CD4-positive, alpha-beta T cell (primary cell): ENCODE measurements at places on chromosomes 11 and 22. TPM values are rescaled to one million over a fixed set of nuclear protein-coding genes. Genes with fewer than 3 reads are reported as not detected.
A peak's percentile ranks its signal among the peaks of the same experiment; 100 is the strongest.

DNA sequence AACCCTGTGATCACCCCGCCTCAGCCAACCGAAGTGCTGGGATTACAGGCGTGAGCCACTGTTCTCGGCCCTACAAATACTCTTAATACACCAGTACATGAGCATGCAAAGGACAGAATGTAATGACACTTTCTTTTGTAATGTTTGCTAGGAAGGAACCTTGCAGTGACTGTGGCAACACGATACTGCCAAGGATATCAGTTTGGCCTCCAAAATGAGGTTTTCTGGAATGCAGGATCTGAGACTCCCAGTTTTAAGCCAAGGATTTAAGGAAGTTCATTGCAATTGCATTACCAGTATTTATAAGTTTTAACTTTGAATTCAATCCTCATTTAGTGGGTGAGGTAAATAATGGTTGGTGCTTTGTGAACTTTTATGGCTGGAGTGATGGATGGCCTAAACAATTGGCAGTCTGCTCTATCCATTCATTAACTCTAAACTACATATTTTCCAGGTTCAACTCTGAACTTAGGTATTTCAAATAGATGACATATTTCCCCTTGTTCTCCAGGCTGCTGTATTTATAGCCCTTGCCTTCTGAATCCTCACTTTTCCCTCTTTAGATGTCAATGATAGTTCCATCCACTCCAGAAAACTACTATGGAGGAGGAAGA, 330.3 kb downstream of the C11orf87 start:
- no peak overlapping the region for H3K4me3 ChIP-seq
- no peak overlapping the region for H3K27ac ChIP-seq
- DNase-seq, result no peak

GRCh38 chr11:43837879-43838278, 42.8 kb upstream of the ALKBH3 start:
- no peak overlapping the region for H3K4me3 ChIP-seq
- H3K27me3 ChIP-seq, result no peaks in the 10 kb centered on the region
- DNase-seq, result no peak
- no peak overlapping the region for H3K27ac ChIP-seq

DNA sequence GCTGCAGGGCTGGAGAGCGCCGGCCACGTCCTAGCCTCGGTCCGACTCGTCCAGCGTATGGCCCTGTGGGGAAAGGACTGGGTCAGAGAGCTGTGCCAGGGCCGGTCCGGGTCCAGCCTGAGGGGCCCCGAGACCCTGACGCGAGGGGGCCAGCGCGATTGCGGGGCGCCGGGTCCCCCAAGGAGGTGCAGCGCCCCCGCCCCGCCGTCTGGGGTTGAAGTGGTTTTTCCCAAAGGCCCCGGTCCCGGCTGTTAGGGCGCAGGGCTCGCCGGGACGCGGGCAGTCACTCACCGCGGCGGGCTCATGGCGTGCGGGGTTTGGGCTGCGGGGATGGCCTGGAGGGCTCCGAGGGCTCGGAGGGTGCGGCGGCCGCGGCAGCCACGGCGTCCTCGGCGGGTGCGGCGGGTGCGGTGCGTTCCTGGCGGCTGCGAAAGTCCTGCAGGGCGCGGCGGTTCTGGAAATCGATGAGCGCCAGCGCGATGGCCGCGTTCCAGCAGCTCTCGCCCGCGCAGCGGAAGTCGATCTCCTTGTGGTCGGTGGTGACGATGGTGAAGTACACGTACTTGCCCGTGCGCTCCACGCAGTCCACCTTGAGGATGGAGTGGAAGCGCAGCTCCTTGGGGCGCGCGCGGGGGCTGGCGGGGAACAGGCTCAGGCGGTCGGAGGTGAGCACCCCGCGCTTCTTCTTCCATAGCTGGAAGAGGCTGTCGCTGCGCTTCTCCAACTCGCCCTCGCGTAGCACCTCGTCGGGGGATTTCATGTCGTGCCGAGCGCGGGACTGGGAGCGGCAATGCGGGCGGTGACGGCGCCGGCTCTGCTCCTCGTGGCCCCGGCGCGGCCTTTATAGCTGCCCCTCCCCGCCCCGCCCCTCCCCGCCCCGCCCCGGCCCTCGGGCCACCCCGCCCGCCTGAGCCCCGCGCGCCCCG, at the start of gene PHLDA2:
PHLDA2 (minus strand) TSS at position 816 of the 926 bp plus-strand sequence; CDS start at position 760, 56 bp downstream.
- peak within 1 kb of the TSS; percentile 57 for H3K4me3 ChIP-seq
- peak; percentile 32 for DNase-seq
- H3K4me1 ChIP-seq, result peaks cover 47% of the 10 kb centered on the region
- H3K36me3 ChIP-seq, result no peaks in the 10 kb centered on the region

GRCh38 chr11:3058753-3059664, 1.8 kb upstream of the CARS1 start:
- no peak overlapping the region for H3K27ac ChIP-seq
- H3K4me1 ChIP-seq, result peaks cover 37% of the 10 kb centered on the region
- DNase-seq, result no peak
- no peaks in the 10 kb centered on the region for H3K27me3 ChIP-seq

The ALG9 gene
- 31.1 TPM for total RNA-seq

GRCh38 chr22:18035751-18036150, 11.4 kb upstream of the MICAL3 start:
- DNase-seq, result no peak
- no peak overlapping the region for H3K4me3 ChIP-seq
- H3K4me1 ChIP-seq, result no peaks in the 10 kb centered on the region
- no peaks in the 10 kb centered on the region for H3K27me3 ChIP-seq

The NEFH gene
- total RNA-seq, result 0.06 TPM

GRCh38 chr11:86143087-86144030, 74.5 kb upstream of the PICALM start:
- H3K4me3 ChIP-seq, result no peak overlapping the region
- peak; percentile 50 for DNase-seq
- no peak overlapping the region for H3K27ac ChIP-seq
- no peaks in the 10 kb centered on the region for H3K27me3 ChIP-seq
- peaks cover 18% of the 10 kb centered on the region for H3K4me1 ChIP-seq

DNA sequence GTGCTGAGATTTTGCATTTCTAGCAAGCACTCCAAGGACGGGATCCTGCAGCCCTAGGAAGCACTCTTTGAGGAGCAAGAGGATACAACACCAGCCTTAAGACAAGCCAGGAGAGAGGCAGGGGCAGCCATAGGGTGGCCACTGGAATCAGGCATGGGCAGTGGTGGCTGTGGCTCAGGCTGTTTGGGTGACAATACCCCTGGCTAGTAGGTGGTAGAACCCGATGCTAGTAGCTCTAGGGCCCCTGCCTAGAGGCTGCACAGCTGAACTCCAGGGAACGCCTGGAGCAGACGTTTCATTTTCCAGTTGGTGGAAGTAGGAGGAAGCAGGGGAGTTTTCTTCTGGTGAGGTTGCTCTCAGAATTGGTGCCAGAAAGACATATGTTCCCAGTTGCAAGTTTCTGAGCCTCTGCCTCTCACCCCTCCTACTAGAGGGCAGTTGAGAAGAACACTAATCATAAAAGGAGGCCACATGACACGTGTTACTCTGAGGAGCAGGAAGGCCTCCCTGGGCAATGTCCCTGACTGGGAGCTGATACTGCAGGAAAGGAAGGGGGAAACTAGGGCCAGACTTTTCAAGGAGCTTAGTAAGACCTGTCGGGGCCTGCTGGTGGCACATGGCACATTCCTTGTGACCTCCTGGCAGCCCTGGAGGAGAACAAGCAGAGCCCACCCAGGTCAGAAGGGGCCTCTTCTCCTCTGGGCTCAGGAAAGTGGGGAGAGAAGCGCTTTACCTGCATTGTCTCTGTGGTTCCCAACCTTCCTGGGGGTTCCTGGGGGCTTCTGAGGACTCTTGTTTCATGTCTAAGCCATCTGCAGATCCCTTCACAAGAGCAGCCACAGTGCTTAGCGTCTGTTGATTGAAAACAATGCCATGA, 56.6 kb upstream of the DRD2 start:
- H3K27me3 ChIP-seq, result no peaks in the 10 kb centered on the region
- DNase-seq, result no peak
- no peak overlapping the region for H3K4me3 ChIP-seq
- no peak overlapping the region for H3K27ac ChIP-seq
- peaks cover 3% of the 10 kb centered on the region for H3K4me1 ChIP-seq
- no peaks in the 10 kb centered on the region for H3K36me3 ChIP-seq

The POU2AF2 gene
- total RNA-seq, result not detected
